ENCODE measurements at places on chromosomes 4 and X.

DNA sequence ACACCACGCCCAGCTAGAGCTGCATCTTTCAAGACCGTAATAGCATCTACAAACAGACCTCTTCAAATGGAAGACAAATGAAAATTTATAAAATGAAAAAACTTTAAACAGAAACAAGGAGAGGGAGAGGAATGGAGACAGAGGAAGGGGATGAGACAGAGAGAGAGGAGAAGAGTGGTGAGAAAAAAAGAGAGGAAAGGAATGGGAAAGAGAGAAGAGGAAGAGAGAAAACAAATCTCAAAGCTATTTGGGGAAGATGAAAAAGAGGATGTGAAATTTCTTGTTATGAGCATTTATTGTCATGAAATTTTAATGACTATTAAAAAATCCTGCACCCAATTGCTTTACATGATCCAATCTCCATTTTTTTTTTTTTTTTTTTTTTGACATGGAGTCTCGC lies 726.9 kb downstream of the GRID2 start:
- no peak for DNase-seq

- DNase-seq = no peak
These were observed 117.7 kb downstream of the ADAMTS3 start for GRCh38 chr4:72451349-72451748.

GRCh38 chr4:108072300-108072699 lies 82.6 kb downstream of the HADH start:
- no peak for DNase-seq

- no peak for DNase-seq
These were observed 25.8 kb upstream of the LIMCH1 start for GRCh38 chr4:41512136-41512535.

DNA sequence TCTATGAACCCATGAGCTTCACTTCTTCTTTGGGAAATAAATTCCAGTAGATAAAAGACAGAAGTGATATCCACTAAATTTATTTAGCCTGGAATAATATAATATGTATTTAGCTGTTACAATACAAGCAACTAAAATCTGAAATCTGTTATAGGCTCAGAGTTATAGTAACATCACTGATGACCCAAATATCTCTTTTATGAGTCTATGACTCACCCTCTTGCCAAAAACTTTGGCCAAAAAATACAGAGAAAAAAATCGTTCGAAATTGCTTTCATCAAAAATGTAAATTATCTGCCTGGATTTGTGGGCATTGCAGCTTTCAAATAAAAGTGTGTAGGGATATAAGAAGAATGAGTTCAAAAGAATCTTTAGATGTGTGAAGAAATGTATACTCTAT lies 89.4 kb upstream of the DKK2 start:
- DNase-seq = no peak

GRCh38 chr4:184983672-184984356 lies 34.5 kb upstream of the HELT start:
- no peak for DNase-seq

GRCh38 chr4:40032785-40033184 lies 23.9 kb upstream of the N4BP2 start:
- no peak for DNase-seq

DNA sequence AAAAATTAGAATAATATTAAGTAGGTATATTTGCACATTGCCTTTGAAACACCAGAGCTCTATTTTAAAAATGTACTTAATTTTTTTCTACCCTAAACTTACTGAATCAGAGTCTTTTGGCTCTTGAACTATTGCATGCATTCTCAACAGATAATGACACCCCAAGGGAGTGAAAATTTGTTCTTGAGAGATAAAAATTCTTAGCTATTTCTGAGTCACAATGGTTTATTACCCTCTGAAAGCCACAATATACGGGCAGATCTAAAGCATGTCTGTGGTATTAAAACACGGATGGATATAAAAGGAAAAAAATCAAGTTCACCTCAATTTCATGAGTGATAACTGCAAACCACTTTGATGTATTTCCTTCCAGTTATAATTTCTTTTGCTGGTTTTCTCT lies 636.3 kb upstream of the FTHL17 start:
- no peak for DNase-seq

DNA sequence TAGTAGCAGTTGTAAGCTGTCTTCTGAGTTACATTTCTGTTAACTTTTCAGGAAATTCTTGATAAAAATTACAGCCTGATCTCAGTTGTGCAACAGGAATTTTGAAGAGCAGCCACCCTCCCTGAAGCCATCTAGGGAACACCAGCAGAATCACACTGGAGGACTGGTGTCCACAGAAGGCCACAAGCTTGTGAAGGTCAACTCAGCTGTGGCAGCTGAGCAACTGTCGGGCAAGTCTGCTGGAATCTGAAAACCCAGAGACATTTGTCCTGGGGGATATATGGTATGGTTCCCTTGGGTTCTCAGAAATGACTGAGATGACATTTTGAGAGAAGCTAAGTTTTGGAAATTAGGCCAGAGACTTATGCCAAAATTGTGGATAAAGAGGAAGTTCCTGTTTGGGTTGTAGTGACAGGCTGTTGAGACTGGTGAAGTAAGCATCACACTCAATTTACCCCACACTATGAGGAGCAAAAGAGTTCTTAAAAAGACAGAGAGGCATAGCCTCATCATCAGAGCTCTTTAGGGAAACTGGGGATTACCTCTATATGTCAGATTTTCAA lies 78.1 kb upstream of the TNIP3 start:
- DNase-seq = no peak

DNA sequence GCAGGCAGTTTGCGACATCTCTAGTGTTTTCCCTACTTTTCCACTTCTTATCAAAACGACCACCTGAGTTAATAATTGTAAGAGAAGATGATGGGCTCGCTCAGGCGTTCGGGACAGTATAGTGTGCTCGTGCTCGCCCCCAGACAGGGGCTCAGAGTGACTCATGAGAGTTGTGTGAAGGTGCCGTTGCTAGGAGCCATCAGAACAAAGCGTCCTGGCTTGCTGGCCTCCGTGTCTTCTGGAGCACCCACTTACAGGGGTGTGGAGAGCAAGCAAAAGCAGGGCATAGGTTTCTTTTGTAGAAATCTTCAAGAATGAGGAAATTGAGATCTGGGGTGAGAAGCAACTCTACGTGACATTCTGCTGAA lies 73.0 kb upstream of the ADGRG2 start:
- no peak for DNase-seq

- no peak for DNase-seq
These were observed 223.4 kb downstream of the VEGFC start for GRCh38 chr4:176569301-176569700.

- no peak for DNase-seq
These were observed 356.2 kb downstream of the ADGRL3 start for GRCh38 chr4:61556277-61556676.

GRCh38 chrX:11328134-11328533 lies 34.9 kb downstream of the AMELX start:
- no peak for DNase-seq

DNA sequence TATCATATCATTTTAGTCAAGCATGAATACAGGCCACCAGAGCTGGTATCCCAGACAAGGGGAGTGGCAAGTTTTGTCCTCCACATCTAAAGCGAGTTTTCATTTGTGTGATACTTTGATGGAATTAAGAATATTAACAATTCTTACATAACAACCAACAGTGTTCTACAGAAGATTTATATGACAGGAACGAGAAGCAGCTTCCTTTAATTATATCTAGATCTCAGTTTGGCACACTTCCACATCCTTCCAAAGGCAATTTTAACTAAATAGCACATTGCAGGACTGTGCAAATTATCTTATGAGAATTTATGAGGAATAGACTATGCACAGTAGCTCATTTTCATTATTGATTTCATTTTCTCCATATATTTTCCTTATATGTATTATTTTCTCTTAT lies 121.2 kb upstream of the GUCY1A1 start:
- DNase-seq = no peak

DNA sequence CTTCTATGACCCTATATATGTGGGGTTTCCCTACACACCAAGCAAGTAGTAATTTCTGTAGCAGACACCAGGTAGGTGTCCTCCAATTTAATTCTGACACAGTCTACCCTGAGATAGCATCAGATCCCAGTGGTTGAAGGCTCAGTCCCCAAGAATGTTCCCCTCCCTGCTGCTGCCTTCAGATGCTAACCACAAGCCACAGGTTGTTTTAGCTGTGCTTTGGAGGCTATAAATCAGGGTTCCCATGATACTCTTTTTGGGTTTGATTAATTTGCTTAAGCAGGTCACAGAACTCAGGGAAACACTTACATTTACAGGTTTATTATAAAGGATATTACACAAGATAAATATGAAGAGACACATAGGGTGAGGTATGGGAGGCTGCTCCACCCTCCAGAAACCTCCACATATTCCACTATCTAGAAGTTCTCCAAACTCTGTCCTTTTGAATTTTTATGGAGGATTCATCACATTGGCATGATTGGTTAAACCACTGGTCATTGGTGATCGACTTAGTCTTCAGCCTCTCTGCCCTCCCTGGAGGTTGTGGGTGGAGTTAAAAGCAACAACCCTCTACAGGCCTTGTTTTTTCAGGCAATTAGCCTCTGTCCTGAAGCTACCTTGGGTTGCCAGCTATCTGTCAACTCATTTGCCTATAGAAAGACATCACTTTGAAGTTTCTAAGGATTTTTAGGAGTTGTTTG lies 50.8 kb downstream of the GRIA2 start:
- no peak for DNase-seq

- no peak for DNase-seq
These were observed 13.8 kb downstream of the CLDN34 start for GRCh38 chrX:9980927-9981326.

DNA sequence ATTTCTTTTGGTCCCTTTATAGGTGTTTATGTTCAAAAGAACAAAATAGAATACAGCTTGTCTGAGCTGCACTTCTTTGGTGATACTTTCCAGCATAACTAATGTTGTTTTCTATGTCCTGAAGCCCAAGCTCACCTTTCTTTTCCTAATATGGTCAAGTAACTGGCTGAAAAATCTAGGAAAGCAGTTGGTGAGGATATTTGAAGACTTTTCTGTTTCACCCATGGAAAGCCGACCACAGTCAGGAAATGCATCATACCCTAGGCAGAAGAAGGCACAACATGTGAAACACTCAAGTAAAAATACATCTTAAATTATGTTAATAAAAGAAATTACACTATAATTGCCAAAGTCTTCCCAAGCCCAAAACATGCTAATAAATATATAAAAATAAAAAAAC lies 337.0 kb downstream of the PDGFC start:
- no peak for DNase-seq

- DNase-seq = no peak
These were observed at the start of gene ALB for GRCh38 chr4:73404042-73404441. TSS of gene ALB (plus strand) at chr4:73404287. CDS start at chr4:73404328, 41 bp downstream.

DNA sequence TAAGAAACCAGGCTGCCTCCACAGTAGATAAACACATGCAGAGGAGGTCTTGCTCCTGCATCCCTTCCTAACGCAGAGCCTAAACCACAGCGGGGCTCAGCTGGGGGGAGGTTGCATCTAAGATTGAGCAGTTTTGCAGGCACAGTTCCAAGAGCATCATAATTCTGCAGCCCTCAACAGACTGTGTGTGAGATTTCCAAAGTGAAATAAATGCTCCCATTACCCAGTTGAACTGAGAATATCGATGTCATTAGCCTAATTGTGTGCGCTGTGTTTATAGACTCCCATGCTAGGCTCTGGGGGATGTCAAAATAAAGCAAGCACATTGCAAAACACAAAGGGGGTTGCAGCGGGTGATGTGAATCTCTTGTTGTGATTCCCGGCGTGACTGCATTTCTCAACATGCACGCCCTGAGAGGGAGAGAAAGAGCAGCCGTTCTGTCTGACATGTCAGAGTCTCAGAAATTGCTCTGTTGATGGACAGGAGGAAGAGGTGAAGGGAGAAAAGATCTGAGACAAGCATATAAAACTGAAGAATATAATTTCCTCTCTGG lies 150.0 kb upstream of the PSAPL1 start:
- DNase-seq = no peak

Data from thoracic aorta (tissue), 2 donors.